ENCODE measurements at places on chromosomes 3 and 15.
A peak's percentile ranks its signal among the peaks of the same experiment; 100 is the strongest.

DNA sequence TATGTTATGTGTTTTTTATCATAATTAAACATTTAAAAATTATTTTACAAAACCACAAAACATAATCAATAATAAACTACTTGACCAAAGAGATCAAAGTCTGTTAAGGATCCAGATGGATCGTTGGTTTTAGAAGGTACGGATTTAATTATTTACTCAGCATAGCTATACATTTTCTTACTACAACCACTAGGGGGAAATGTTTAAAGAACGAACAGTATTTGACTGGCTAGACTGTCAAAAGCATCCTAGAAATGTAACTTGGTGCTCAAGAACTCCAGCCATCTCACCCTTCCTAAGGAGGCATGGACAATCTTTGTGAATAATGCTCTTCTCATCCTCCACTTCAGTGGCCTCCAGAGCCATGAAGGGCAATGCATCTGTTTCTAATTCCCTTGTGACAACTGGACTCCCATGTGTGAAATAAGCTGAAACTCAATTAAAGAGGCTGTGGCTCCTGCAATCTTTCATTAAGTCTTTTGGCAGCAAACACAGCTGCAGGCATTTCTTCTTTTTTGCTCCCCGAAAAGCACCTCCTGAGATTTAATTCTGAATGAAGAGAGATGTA, 94.7 kb upstream of the TUSC7 start:
- DNase-seq, result no peak

- DNase-seq, result no peak
These were observed 65.9 kb upstream of the ACTC1 start for GRCh38 chr15:34861214-34861613.

DNA sequence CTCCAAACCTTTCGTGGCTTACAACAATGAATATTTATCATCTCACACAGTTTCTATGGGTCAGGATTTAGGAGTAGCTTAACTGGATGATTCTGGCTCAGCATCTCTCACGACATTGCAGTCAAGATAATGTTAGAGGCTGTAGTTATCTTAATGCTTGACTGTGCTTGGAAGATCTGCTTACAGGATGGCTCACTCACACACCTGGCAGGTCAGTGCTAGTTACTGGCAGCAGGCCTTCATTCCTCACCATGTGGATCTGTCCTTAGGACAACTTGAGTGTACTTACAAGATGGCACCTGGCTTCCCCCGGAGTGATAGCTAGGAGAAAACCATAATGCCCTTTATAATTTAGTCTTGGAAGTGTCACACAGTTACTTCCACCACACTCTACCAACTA, 32.8 kb upstream of the OXTR start:
- DNase-seq, result no peak

- DNase-seq, result peak; percentile 53
These were observed 29.7 kb upstream of the HHATL start for GRCh38 chr3:42732196-42732828.

DNA sequence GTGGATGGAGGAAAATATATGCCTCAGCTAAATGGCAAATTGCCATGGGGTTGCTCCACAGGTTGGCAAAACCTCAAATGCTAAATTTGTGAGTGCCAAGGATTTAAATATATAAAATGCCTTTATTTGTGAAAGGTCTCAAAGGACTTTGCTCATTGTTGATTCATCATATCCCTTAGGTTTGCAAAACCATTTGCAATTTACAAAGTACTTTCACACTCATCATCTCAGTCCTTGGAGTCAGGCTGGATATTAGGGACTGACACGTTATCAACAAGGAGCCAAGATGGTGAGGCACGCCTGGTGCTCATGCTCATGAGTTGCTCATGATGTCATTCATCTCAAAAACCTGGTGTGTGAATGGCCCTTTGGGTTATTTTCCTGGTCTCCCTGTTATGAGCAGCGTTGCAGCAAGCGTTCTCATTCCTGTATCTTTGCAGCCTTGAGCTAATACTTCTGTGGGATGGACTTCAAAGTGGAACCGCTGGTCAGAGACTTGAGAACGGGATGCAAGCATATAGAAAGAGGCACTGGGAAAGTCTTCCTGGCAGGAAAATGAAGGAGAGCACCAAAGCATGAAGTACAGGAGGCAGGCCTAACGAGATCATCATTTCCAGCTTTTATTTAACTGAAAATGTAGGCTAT, 66.0 kb downstream of the MYO1E start:
- DNase-seq, result no peak

DNA sequence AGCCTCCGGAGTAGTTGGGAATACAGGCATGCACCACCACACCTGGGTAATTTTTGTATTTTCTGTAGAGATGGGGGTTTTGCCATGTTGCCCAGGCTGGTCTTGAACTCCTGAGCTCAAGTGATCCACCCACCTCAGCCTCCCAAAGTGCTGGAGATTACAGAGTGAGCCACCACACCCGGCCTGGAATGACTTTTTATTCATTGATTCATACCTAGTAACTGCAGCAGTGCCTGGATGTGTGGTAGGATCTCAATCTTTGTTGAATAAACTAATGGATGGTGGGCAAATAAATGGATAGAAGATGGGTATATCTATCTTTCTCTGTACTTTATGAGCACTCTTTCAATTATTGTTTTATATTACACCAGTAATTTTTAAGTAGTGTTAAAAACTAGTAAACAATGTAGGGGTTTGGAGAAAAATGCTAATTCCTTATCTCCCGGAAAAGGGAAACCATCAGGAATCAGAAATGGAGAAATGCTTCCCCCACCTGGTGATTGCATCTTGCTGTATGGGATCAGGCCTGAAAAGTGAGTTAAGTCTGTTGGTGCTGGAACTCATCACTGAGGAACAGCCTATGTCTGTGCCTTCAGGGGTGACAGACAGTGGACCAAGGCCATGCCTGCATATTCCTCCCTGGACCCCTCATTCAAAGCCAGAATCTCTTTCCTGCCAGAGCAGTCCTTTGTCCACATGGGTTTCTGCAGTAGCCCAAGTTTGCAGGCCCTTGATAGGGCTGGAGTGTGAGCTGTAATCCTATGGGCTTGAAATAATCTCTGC, 161.0 kb upstream of the CTDSPL start:
- no peak for DNase-seq
